ENCODE measurements at places on chromosomes 11 and 22.

GRCh38 chr11:110286298-110287040, 9.9 kb downstream of the RDX start:
- no peak for DNase-seq

- no peak for DNase-seq
Observed at GRCh38 chr11:99333621-99334020, 312.9 kb downstream of the CNTN5 start.

- no peak for DNase-seq
Observed at GRCh38 chr11:69156673-69157155, 979 bp downstream of the SMIM38 start.

DNA sequence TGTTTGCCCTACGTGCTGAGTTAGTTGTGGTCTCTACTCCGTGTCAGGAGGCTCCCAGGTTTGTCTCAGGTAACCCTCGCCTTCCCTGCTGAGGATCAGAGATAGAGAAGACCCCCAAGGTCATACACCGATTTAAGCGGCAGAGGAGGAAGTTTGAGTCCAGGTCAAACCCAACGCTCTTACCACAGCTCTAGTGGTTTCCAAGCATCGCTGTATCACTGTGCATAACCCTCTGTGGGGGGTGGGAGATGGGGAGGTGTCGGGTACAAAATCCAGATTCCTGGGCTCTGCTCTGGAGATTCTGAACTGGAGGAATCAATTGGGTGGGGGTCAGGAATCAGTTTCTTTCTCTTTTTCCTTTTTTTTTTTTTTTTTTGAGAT, 627 bp downstream of the DNAJC4 start:
- no peak for DNase-seq

DNA sequence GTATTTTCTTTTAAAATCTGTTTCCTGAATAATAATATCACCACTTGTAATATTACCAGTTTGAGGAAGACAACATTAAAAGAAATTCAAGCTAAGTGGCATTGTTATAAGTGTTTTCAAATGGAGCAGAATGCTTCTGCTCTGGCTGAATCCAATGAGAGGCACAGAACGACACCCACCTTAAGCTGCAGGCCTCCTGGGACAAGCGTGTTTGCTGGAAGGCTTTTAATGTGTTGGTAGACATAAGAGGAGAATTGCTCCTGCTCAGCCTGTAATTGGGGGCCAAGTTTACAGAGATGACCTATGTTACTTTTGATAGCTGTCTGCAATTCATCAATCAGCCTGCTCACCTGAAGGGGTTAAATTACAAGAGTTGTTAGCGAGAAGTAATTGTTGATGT, 242.2 kb downstream of the DCDC1 start:
- no peak for DNase-seq

- no peak for DNase-seq
Observed at GRCh38 chr11:71987521-71987920, 11.2 kb upstream of the IL18BP start.

- DNase-seq, result peak; percentile 91
Observed at GRCh38 chr11:8283465-8284230, 20.0 kb upstream of the LMO1 start.

DNA sequence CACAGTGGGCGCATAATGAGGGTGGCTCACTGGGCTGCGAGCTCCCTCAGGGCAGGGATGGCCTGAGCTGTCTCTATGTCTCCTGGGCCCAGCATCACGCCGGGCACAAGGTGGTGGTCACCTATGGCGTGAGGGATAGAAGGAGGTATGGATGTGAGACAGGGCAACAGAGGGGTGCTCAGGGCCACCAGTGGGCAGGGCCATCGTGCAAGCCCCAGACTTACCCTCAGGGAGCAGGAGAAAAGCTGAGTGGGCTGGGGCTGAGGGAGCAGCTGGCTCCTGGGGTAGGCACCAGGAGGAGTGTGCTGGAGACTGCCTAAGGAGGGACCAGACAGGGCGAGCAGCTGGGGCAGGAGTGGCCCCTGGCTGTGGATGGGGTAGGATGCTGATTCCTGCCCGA, 34.3 kb upstream of the KLHL35 start:
- DNase-seq, result no peak

GRCh38 chr11:30488304-30488998, 97.7 kb downstream of the MPPED2 start:
- peak; percentile 54 for DNase-seq
